EL (cell line): ENCODE measurements at places on chromosomes 1 and 21.

GRCh38 chr1:185289880-185290279, 27.2 kb downstream of the IVNS1ABP start:
- no peak for DNase-seq

DNA sequence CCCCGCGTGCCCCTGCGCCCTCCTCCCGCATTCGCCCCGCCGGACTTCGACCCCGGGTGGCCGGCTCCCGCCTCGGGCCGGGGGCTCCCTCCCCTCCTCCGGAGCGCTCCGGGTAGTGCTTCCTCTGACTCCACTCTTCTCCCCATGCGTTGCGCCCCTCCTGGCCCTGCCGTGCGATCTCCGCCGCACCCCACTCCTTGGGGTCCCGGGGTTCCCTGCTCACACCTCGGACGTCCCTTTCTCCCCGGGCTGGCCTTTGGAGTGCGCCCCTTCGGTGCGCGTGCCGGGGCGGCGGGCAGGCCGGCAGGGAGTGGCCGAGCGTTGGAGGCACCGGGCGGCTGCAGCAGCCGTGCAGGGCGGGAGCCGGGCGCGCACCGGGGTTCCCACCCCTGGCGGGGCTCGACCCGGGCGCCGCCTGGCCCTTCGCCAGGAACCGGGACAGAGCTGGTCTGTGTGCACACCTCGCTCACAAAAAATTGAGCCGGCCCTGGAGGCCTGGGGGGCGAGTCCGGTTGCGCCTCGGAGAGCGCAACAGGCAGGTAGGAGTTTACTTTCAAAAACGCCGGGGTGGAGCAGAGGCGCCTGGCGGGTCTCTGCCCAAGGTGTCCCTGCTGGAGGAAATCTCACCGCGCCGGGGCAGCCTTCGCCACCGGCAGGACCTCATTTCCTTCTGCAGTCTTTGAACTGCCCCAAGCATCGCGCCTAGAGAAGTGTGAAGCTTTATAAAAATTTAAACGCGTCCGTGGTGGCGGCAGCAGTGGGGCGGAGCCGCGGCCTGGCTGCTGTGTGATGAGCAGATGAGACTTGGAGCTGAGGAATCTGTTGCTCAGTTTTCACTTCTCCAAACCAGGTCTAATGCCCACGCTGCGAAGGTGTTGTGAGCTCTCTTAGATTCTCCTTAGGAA, 650 bp downstream of the VANGL1 start:
- DNase-seq = peak; percentile 54

GRCh38 chr1:210841926-210842625, 291.9 kb downstream of the KCNH1 start:
- DNase-seq = no peak

- DNase-seq = no peak
These were observed 236.2 kb upstream of the NRIP1 start for GRCh38 chr21:15301014-15301413.

- DNase-seq = peak; percentile 52
These were observed 17.4 kb upstream of the HIVEP3 start for GRCh38 chr1:41936107-41936506.
